Activated naive CD4-positive, alpha-beta T cell (primary cell): ENCODE measurements at places on chromosomes 2 and 18.

DNA sequence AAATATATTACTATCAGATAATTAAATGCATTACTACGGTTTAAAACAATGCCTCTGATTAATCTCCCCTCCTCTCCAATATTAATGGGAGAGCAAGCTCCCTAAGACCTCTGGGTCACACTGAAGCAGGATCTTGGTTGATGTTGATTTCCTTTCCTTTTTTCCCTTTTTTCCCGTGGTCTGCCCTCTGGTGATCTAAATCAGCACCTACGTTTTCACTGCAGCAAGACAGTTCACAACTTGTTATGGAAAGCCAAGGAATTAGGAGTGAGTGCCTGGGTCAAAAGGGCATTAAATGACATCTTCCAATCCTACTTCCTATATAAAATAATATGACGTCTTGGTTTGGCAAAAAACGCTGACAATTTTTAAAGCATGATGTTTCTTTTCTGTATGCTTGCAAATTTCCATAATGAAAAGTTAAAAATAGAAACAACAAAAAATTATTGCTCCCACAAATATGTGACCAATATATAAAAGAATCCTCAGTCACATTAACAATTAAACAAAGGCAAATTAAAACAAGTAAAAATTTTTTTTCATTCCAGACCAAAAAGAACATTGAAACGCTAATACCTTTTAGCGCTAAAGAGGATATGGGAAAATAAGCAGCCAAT, 7.9 kb upstream of the CFAP36 start:
- DNase-seq = no peak

- DNase-seq = no peak
Observed at GRCh38 chr2:68738906-68739594, 4.4 kb downstream of the ARHGAP25 start.

DNA sequence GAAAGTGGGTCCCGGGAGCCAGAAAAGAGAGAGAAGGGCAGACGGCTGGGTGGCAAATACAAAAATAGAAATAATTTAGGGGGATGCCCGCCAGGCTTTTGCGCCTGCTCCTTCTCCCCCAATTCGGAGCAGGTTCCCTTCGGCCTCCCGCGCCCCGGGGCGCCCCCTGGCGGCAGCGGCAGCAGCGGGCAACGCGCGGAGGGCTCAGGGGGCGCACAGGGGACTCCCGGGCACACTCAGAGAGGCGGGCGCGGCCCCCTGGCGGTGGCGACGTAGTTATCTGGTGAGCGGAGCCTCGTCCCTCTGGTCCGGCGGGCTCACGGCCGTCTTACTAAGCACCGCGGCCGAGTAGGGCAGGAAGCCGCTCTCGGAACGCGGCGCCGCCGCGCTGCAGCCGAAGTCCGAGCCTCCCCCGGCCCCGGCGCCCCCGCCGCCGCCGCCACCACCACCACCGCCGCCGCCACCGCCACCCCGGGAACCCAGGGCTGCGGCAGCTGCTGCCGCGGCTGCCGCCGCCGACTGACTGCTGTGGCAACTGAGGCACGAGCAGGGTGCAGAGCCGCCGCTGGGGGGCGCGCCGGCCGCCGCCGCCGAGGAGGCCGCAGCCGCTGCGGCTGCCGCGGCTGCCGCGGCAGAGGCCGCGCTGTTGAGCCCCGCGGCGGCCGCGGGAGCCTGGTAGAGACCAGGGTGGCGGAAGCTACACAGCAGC, 3.8 kb downstream of the EVX2 start:
- no peak for DNase-seq

DNA sequence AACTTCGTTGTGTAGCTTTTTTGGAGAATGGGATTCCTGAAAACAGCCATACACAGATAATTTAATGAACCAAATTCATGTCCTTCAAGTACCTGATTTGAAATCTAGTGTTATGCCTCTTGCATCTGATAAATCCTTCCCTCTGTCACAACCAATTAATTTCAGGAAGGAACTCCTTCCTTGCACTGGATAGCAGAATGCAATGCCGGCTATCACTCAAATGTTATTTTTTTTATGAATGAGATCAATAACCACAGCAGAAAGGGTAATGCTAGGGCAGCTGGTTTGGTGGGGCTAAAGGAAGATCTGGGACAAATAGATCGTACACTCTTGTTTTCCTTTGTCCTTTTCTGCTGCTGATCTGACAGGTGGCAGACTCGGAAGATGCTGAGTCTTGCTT, 899.5 kb upstream of the GYPC start:
- no peak for DNase-seq

DNA sequence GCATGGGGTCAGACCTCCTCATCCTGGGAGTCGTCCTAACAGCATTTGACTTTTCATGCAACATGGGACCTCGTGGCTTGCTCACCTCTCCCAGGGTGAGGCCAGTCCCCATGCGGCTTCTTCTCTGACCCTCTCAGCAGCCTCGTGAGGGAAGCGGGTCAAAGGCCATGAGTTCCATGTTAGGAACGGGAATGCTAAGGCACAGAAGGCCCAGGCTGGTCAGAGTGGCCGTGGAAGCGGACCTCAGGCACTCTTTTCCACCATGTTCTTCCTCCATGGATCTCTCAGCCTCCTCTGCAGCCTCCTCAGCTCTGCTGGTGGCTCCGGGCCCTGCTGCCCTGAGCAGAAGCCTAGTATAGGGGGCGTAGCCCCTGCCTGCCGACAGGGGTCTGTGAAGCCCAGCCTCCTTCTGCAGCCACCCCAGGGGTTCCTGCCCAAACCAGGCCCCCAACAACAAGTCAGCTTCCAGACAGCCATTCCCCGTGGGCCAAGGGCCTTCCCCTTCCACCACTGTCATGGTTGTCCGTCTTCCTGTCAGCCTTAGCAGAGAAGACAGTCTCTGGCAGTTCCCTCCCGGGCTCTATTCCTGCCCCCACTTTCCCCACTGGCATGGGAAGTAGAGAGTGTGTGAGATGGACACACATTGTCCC, 60.0 kb upstream of the OTOF start:
- DNase-seq = no peak

GRCh38 chr2:20232837-20233207, 7.9 kb upstream of the SDC1 start:
- no peak for DNase-seq

DNA sequence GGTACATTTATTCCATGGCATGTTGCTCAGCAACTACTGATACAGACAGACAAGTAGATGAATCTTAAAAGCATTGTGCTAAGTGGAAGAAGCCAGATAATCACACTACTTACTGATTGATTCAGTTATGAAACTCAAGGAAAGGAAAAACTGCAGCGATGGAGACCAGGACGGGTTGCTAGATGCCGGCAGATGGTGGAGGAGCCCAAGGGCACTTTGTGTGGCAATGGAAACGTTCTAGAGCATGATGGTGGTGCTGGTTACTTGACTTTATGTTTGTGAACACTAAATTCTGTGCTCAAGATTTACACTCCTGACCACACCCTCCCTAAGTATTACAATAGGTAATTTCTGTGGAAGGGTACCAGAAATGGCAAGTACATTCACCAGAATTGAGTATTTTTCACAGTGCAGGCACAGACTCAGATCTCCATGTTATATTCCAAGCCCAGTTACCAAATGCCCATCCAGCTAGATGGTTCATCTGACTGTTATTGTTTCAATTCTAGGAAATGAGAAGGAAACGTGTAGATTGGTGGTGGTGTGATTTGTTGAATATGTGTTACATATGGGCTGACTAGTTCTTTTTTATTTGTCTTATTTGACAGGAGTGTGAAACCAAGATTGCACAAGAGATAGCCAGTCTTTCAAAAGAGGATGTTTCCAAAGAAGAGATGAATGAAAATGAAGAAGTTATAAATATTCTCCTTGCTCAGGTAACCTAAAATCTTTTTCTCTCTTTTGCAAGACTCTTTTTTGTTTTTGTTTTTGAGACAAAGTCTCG, 55.1 kb downstream of the RALBP1 start:
- no peak for DNase-seq

DNA sequence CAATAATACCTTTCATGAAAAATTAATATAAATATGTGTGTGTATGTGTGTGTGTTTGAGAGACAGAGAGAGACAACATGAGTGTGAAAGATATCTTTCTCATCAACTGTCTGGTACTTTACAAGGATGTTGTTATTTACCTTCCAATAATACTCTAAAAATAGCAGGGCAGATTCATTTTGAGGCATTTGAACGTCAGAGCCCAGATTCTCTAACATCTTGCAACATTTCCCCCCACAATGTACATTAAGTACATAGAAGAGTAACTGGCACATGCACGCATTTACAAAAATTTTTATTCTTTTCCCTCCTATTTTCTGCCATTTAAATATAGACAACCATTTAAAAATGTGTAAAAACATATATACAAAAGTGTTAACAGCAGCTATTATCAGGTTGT, 100.9 kb downstream of the PID1 start:
- no peak for DNase-seq

- DNase-seq = no peak
Observed at GRCh38 chr2:227125506-227125905, 38.5 kb downstream of the COL4A4 start.

GRCh38 chr18:58324824-58325480, 280.9 kb downstream of the NEDD4L start:
- no peak for DNase-seq

- DNase-seq = no peak
Observed at GRCh38 chr2:207332480-207333212, 166.9 kb upstream of the KLF7 start.

DNA sequence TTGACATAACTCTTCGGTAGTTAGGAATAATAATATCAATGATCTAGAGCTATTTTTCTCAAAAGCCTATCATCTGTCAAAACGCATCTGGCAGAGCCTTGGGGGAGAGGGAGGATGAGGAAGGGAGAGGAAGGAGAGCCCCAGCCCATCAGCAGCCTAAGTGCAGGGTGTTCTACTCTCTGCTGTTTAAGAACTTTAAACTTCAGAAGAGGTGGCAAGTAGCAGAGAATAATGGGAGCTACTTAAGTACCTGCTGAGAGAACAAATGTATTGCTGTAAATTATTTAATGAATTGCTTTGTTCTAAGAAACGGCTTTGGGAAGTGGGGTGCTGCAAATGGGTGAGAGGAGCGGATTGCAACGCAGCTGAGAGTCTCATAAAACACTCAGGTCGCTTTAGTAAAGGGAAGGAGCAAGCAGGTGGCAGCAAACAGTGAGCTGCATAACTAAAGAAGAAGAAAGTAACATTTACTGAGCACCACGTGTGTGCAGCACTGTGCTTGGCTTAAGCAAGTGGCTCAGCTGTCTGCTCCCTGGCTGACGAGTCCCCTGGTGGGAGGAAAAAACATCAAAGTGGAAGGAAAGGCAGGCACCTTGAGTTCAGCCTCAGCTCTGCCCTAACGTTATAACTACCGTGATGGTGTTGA, 26.3 kb upstream of the SH3RF3 start:
- DNase-seq = no peak

GRCh38 chr2:175414191-175414881, 232.8 kb upstream of the ATP5MC3 start:
- DNase-seq = no peak

- DNase-seq = no peak
Observed at GRCh38 chr2:148593421-148593820, 51.1 kb upstream of the EPC2 start.

DNA sequence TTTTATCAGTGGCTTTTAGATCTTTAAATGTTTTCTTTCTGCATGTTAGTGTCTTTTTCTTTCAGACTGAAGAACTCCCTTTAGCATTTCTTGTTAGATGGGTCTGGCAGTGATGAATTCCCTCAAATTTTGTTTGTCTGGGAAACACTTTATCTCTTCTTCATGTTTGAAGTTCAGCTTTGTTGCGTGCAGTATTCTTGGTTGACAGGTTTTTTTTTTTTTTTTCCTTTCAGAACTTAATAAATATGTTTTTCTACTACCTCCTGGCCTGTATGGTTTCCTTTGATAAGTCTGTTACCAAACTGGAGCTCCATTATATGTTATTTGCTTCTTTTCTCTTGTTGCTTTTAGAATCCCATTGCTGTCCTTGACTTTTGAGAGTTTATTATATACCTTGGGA, 89.8 kb upstream of the ACKR3 start:
- DNase-seq = no peak

GRCh38 chr18:50189160-50189559, 5.8 kb downstream of the MYO5B start:
- DNase-seq = no peak

DNA sequence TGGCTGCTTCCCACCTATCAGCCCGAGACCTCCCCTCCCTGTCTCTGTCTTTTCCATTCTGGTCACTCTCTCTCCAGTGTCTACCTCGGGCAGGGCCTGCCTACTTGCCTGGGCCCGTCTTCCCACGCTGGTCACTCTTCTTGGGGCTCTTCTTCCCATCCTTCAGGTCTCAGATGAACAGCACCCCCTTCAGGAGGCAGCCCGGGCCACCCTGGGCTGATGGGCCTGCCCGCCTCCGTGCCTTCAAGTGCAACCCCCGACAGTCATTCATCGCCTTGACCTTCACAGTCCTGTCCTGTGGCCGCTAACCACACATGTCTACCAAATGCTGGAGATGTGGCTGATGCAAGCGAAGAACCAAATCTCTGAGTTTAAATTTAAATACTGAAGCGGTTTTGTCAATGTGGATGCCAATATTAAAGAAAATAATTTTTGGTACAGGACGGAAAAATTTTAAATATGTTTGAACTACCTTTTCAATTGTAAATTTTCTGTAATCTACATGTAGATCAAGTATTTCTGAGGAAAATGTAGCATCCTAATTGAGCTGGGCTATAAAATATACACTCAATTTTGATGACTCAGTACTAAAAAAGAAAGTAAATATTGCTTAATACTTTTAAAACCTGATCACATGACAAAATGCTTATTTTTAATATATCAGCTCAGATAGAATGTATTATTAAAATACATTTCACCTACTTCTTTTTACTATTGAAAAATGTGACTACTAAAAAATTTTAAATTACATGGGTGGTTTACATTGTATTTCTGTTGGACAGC, 96.4 kb downstream of the LAMA1 start:
- DNase-seq = no peak
